Globus pallidus (tissue), 1 donor: ENCODE measurements at places on chromosomes 11 and 22.

DNA sequence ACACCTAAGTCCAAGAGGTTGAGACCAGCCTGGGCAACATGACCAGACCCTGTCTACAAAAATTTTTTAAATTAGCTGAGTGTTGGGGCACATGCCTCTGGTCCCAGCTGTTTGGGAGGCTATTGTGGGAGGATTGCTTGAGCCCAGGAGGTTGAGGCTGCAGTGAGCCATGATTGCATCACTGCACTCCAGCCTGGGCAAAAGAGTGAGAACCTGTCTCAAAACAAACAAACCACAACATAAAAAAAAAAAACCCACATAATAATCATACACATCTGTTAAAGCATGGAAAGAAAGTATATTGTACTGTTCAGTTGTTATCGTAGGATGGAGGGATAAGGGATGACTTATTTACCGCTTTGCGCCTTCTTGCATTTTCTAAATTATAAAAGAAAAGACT lies 35.9 kb upstream of the GRK2 start:
- DNase-seq: no peak

GRCh38 chr11:83459798-83460197 lies 173.6 kb upstream of the CCDC90B start:
- no peak for DNase-seq

DNA sequence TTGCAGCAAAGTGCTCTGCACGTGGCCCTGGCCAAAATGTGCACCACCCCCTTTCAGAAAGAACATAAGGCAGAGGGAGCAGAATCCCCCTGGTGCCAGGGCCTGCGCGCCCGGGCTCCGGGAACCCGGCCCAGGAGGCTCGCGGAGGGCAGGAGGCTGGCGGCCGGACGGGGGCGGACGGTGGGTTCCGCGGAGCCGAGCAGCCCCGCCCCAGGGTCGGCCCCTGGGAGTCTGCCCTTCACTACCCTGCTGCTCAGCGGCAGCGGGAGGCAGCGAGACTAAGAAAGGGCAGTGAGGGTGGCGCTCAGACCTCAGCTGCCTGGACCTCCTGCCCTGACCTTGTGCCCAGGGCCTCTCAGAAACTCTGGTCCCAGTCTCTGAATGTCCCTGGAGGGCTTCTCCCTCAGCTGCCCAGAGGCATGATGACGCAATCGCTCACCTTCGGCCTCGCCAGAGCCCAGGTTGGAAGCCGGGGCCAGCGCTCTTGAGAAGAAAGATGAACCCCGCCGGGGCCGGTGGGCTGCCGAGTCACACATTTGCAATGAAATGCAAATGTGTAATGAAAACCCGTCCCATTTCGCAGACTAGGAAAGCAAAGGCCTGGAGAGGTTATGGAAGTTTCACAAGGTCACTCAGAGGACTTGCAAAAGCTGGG lies 1.1 kb upstream of the CLMP start:
- DNase-seq: no peak

- no peak for DNase-seq
These were observed 35.8 kb downstream of the SC5D start for GRCh38 chr11:121328176-121328966.

GRCh38 chr22:32558681-32559355 lies 84.2 kb downstream of the FBXO7 start:
- no peak for DNase-seq

GRCh38 chr11:134072844-134073243 lies 4.0 kb downstream of the JAM3 start:
- no peak for DNase-seq
